BE2C (cell line): ENCODE measurements at places on chromosomes 5 and 9.
A peak's percentile ranks its signal among the peaks of the same experiment; 100 is the strongest.

DNA sequence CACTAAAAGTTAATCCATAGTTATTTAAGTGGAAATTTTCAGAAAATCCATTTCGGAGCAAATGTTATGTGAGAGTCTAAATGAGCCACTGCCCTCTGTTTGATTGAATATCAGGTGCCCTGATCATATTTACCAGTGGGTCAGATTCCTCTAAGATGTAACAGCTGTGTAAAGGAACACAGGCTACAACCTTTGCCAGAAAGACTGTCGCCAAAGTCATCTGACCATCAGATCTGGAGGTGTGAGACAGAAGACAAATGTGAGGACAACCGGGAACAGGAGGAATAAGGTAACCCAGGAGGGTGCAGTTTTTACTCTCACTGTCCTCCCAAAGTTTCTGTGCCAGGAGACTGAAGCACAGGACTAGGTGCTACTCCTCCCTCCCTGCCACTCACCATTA is 90.8 kb downstream of the CAAP1 start:
- no peak for DNase-seq

DNA sequence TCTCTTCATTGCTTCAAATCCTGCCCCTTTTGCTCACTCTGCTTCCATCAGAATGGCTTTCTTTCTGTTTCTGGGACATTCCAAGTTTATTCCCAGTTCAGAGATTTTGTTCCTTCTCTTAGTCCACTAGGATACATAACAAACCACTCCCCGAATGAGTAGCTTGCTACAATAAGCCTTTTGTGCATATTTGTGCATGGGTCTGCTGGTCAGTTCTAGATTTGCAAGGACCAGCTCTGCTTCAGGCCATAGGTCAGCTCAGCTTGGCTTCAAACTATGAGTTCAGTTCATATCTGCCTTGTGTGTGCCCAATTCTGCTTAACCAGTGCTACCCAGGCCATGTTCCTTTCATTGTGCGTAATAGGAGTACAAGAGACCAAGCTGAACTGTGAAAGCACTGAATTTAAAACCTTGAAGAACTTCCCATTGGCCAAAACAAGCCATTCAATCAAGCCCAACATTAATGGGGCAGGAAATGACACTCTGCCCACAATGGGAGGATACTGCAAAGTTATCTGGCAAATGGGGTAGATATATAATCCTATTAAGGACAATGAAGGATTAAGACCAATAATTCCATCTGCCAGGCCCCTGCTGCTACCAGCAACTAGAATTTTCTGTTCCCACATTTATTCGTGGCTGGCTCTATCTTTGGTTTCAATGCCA is 328.8 kb downstream of the PRELID2 start:
- DNase-seq: no peak

GRCh38 chr5:69467442-69468225 is 25.0 kb upstream of the OCLN start:
- no peak for DNase-seq

DNA sequence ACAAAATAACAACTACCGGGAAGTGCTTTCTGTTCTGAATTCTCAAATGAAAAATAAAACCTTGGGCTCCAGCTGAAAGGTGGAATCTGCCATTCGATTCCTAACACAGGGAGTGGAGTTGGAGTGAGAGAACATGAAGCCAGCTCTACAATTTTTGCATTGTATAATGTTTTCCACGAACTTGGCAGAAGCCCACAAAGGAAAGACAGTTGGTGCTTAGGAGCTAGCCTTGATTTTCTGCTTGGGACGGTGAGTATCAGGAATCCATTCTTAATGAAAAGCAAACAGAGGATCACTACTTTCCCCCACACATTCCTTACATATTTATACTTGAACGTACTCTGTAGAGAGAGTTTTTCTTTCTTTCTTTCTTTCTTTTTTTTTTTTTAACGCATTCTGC is 74.2 kb upstream of the FBXL7 start:
- no peak for DNase-seq

DNA sequence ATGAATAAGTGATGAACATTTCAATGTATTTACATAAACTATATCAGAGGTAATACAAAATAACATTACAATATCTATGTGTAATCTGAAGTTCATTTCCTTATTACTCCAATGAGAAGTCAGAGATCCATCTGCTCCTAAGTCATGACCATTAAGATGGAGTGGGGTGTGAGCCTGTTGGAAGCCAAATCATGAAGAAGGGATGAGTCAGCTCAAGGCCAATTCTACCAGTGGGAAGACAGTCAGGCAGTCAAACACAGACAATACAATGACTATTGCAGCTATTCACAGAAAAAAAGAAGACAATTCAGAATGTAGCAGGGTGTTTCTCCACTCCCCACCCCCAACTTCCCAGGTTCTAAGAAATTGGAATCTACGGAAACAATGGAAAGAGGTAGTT is 155.0 kb downstream of the NFIB start:
- DNase-seq: no peak

DNA sequence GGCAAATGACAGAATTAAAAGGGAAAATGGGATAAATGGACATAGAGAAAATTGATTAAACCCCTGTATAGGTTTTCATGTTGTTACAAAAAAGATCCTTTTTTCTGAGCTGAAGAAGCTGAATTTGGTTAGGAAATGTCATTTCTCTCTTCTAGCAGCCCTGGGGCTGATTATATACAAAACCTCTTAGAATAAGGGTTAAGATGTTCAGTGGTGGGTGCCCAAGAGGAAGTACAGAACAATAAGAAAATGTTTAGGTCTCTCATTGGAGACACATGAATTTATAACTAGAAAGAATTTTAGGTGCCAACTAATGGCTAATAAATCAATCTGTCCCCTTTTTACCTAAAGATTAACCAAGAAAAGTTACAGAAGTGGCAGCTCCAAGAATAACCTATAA is 14.2 kb downstream of the ABHD17B start:
- DNase-seq: no peak

DNA sequence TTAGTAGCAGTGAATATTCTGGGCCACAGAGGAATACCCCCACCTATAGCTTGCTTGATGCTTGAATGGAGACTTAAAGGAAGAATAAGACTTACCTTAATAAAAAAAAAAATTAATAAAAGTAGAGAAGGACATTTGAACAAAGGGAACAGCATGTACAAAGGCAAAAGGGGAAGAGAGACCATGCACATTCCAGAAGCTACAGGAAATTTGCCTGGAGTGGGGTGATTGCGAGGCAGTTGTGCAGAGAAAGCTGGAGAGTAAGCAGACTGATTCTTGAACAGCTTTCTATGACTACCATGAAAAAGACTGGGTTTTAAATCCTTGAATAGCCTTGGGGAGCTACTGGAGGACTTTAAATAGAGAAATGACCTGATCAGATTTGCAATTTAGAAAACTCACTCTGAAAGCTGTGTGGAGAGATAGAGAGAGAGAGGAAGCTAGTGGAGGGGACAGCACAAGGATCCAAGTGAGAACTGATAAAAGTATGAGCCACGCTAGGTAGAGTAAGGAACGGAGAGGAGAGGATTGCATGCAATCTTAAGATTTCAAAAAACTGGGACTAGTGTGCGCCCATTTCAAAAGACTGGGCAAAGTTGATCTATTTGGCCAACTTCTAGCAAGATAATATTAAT is 12.5 kb upstream of the SSBP2 start:
- DNase-seq: no peak

DNA sequence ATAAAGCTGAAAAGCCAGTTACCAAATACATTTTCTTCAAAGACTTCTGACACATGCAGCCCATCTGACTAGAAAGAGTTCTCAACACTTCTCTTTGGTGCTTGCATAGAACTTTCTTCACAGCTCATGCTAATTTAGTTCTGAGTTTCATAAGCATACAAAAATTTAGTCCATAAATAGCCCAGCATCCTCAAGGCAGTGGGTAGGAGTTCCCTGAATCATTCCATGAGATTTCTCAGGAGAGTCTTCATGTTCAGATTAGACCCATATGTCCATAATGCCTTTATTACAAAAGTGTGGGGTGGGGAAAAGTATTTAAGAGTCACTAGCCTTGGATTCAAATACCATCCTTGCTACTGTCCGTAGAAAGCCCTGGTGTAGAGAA is 290.2 kb upstream of the RGMB start:
- DNase-seq: no peak

- no peak for DNase-seq
Measured at GRCh38 chr5:176547802-176548201, 1.3 kb upstream of the CDHR2 start.

DNA sequence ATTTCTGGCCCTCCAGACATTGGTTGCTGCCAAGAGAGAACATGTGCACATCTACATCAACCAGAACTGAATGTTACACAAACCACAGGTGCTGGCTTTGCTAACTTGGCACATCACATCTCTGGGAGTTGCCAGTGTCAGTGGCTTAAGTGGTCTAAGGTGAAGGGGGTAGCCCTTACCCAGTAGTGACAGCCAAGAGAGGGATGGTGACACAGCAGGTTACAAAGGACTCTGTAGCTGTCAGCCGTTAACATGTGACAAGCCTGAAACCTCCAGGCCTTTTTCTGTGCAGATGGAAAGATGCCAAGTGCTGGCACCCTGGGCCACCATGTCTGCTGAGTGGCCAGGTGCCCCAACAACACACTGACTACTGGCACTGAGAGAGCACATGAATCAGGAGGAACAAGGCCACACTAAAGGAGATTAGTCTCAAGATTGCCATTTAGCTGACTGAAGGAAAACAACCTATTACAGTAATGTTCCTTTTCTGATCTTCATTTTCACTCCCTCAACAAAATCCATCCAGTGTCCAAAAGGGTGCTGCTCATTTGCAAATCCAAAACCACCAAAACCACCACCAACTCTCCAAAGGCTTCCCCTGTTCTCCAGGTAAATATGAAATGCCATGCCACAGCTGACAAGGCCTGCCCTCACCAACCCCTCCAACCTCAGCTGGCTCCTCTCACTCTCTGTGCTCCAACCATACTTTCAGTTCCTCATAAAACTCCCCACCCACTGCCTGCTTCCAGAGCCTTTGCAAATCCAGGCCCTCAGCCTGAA is 20.2 kb downstream of the SIL1 start:
- DNase-seq: peak; percentile 62

- no peak for DNase-seq
Measured at GRCh38 chr9:137302449-137303150, 529 bp upstream of the NRARP start.
